ENCODE measurements at places on chromosomes 16 and 17.

DNA sequence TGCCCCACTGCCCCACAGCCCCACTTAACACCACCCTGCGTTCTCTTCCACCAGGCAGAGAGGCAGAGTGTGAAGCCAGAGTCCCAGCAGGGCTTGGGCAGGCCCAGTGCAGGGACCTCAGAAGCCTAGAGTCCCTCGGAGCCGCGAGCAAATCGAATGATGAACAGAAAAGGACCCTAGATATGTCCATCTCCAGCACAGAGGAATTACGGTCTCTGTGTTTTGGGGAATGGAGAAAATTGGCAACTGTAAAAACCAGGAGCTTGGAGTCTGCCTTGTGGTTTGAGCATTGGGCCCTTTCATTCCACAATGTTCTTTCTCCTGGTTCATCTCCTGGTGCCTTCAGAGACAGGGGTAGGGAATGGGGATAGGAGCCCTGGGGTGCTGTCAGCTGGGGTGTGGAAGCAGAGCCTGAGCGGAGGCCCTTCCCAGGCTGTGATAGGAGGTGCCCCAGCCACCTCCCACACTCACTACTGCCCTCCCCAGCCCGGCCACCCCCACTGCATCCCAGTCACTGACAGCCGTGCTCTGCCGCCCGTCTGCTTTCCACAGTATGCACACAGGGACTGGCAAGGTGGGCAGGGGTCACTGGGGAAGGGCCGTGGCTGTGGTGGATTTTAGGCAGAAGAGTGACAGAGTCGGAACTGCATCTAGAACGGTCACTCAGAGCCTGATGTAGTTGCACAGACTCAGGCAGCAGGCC lies 26.7 kb downstream of the TBX4 start:
- DNase-seq: no peak

DNA sequence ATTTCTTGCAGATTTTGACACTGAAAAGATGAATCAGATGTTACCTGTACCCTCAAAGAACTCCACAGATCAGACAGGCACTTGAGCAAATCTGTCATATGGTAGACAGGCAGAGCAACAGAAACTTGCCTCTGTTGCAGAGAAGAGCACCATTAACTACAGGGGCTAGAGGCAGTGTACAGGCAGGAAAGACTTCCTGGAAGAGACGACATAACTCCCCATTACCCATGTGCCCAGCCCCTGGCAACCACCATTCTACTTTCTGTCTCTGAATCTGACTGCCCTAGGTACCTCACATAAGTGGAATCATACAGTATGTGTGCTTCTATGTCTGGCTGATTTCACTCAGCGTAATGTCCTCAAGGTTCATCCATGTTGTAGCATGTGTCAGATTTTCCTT lies 15.5 kb downstream of the GFOD2 start:
- DNase-seq: no peak

DNA sequence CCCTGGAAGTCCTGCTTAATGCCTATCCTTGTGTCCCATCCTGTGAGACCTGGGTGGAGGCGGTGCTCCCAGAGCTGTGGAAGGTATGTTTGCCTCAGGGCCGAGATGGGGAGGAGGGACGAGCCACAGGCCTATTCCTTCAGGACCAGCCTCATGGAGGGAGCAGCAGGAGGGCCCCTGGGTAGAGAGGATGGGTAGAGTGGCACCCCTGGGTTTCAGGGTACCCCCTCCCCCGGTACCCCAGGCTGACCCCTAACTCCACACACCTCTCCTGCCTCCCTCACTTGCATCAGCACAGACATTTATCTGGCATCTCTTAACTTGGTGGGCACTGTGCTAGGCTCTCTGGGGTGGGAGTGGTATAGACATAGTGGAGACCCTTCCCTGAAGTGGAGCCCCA lies 7.1 kb downstream of the ASB16 start:
- no peak for DNase-seq

DNA sequence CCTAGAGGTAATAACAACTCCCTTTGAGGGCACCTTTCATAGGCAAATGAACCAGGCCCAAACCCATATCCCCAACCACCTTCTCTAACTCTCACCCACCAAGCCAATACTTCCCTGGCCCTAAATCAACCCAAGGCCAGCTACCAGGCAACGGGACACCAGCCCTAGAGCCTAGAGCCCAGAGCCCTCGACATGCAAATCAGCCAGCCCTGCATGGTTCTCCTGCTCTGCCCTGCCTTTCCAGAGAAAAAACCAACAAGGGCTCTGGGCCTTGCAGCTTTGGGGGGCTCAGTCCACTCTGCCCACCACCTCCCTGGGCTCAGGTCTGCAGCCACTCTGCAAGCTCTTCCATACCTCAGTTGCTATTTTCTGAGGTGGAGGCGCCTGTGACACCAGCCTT lies 55.0 kb downstream of the PITPNM3 start:
- DNase-seq: no peak

GRCh38 chr17:49223517-49224197 lies 6.9 kb downstream of the PHOSPHO1 start:
- peak; percentile 52 for DNase-seq

- peak; percentile 41 for DNase-seq
Measured at GRCh38 chr17:66715745-66716156, 119.2 kb upstream of the CACNG5 start.

GRCh38 chr17:75110234-75110937 lies 617 bp downstream of the ARMC7 start:
- no peak for DNase-seq

GRCh38 chr17:2149934-2150333 lies 95.0 kb downstream of the HIC1 start:
- DNase-seq: no peak

DNA sequence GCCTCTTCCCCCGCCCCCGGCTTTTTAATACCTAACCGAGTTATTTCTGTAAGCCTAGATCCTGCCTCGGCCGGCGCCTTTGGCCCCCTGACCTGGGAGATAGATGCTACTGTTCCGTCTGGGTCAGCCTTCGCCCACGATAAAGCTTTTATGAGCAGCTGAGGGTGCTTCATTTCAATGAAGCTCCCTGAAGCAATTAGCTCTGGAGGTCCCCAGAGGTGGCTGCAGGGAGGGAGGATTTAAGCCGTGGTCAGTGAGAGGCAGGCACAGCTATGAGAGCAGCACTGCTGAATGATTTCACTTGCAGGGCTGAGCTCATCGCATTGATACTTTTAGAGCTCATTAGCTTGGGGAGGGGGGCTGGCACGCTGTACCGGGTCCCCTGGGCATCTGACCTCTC lies 89.4 kb downstream of the RPA1 start:
- DNase-seq: no peak

All from inflammatory macrophage (primary cell).